ENCODE measurements at places on chromosomes 7 and 10. TPM values are rescaled to one million over a fixed set of nuclear protein-coding genes. Genes with fewer than 3 reads are reported as not detected.

- no peak for DNase-seq
Measured at GRCh38 chr10:27526242-27526641, 22.1 kb downstream of the RAB18 start.

DNA sequence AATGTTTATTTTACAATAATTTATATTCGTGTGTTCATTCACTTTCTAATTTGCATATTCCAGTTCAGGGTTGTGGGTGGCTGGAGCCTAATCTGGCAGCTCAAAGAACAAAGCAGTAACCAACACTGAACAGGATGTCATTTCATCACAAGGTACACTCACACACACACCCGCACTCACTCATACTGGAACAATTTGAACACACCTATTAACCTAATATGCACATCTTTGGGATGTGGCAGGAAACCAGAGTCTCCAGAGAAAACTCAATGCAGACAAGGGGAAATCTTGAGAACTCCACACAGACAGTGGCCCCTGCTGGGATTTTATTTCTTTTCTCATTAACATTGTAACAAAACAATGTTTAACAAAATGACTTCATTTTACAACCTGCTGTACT lies 97.4 kb downstream of the TWIST1 start:
- no peak for DNase-seq

- DNase-seq, result no peak
Measured at GRCh38 chr7:108254259-108254658, 124.1 kb upstream of the LAMB4 start.

Gene SLC18A3
- not detected for total RNA-seq

Gene CRTAC1
- total RNA-seq, result not detected

Gene DNAH11
- under 0.01 TPM for total RNA-seq

Gene LRIT2
- not detected for total RNA-seq

GRCh38 chr7:43569424-43569823 lies 13.5 kb upstream of the STK17A start:
- DNase-seq, result peak; percentile 84

DNA sequence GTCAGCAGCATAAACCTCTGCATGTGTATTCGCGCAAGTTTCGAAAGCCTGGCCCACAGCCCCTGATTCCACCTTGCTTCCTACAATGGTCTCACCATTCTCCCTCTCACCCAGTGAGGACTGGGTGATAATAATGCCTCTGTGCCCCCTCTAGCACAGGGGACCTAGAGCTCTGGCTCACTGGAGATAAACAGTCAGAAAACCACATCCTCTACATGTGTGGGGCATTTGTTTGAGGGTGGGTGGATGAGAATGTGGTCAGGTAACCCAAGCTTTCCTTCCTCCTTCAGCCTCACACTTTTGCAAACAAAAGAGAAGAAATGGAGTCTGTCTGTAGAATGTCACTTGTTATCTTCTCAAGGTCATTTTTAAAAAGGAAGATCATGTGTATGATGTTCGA lies 373.5 kb downstream of the KCNMA1 start:
- DNase-seq, result no peak

DNA sequence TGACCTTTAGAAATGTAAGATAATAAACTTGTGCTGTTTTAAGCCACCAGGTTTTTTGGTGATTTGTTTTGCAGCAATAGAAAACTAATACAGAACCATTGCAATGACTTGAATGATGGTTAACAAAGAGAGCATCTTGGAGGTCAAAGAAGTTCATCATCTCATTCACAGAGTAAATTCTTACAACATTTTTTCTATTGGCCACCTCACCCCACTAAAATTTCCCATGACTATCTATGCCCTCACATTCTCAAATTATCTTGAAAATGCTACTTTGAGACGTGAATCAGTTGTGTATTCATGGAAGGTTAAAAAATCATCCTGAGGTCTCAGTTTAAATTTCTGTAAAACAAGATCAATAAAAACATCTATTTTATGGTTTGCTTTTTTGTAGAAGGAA lies 754.2 kb downstream of the SORCS1 start:
- DNase-seq, result peak; percentile 34

DNA sequence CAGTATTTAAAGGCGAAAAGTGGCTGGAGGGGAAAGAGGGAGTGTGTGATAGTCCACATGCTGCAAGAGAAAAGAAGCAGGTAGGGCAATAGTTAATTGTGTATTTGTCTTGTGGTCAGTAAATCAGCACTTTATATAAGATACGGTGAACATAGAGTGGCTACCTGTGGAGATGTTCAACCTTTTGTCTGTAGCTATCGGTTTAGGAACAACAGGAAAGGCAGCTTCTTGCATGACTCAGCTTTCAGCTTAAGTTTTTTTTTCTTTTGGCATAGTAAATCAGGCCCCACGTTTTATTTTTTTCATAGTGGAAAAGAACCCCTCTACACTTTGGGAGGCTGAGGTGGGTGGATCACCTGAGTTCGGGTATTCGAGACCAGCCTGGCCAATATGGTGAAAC lies 14.2 kb upstream of the MTPN start:
- DNase-seq, result no peak

Gene MMRN2
- 0.56 TPM for total RNA-seq
